ENCODE measurements at places on chromosomes 7 and 10.
A peak's percentile ranks its signal among the peaks of the same experiment; 100 is the strongest.

DNA sequence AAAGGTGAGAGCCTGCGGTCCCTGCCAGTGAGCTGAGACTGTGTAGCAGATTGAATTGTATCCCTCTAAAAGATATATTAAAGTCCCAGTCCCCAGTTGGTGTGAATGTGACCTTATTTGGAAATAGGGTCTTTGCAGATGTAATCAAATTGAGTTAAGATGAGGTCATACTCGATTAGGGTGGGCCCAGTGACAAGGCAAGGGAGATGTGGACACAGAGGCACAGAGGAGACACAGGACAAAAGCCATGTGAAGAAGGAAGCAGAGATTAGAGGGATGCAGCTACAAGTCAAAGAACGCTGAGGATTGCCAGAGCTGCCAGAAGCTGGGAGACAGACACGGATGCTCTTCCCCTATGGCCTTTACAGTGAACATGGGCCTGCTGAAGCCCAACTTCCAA lies 104.3 kb downstream of the CLEC2L start:
- no peak for DNase-seq

- DNase-seq = no peak
Measured at GRCh38 chr10:62384057-62384446, 9.9 kb downstream of the ZNF365 start.

GRCh38 chr10:130018265-130018664 lies 54.2 kb upstream of the EBF3 start:
- DNase-seq = no peak

DNA sequence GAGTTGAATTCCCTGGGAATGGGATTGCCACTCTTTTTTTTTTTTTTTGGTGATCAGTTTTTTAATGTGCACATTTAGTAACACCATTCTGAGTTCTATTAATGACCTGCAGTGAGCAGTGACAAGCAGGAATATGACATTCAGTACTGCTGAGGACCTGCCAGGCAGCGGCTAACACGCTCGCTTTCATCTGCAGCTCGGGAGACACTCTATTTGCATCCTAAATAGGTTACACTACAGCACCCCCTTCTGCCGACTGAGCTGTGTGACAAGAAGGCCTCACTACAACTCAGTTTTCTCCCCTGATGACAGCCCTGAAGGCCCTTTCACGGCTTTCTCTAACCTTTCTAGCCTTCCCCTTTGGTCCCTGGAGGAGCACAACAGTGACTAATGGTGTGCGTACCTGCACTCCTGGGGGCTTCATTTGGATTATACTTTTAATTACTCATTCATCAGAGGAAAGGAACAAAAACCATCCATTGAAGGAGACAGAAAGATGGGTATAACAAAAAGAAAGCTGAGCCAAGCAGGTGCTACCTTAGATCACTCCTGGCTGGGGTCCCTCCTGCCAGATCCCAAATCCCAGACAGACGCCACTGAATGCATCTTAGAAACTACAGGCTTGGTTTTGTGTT lies 872.4 kb downstream of the LRMDA start:
- peak; percentile 64 for DNase-seq

DNA sequence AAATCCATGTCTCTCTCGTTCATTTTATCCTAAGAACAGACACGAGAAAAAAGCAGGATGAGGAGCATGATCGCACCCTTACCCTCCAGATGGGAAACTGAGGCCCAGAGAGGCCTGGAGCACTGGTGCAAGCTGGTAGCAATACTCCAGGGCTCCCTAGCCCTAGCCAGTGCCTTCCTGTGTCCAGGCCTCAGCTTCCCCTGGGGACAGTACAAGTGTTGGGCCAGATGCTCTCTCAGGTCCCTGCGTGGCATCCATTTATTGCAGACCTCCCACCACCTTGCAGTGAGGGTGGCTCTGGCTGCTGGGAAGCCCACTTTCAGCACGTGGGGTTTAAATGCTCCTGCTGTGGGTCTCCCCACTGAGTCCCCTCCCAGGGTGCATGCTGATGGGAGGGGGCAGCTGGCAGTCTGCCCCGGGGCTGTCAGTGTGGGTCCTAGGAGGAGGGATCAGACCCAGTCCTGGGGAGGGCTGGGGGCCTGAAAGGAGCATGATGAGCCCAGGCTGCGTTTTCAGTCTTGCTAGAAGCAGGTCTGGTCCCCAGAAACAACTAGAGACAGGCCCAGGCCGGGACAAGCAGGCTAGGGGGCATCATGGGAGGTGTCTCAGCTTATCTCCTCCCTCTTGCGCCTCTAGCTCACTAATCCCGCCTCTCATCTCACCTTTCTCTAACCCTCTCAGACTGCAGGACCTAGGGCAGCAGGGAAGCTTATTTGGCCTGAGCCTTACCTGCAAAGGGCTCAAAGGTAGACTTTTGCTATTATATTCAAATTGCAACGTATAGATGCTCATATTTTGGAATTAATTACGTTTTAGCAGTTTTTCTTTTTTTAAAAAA lies 662 bp upstream of the PPIF start:
- peak; percentile 21 for DNase-seq
